ENCODE measurements at places on chromosomes 7 and 10. TPM values are rescaled to one million over a fixed set of nuclear protein-coding genes. Genes with fewer than 3 reads are reported as not detected.

GRCh38 chr10:21068026-21068656 is 171.0 kb upstream of the NEBL start:
- DNase-seq: no peak

DNA sequence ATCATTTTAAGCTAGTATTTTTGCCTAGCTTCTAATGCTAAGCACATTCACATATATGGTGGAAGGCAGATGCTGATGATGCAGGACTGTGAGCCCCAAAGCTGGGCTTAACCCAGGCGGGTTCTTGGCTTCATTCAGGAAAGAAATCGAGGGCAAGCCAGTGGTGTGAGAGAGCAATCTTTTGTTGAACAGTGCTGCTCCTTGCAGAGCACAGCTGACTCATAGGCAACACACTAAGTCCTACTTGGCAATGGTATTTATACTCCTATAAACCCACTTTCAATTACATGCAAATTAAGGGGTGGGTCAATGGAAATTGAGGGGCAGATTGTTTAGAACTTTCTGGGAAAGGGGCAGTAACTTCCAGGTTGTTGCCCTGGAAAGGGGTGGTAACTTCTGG is 42.0 kb upstream of the CELF2 start:
- no peak for DNase-seq

The PTN gene
- total RNA-seq: not detected

DNA sequence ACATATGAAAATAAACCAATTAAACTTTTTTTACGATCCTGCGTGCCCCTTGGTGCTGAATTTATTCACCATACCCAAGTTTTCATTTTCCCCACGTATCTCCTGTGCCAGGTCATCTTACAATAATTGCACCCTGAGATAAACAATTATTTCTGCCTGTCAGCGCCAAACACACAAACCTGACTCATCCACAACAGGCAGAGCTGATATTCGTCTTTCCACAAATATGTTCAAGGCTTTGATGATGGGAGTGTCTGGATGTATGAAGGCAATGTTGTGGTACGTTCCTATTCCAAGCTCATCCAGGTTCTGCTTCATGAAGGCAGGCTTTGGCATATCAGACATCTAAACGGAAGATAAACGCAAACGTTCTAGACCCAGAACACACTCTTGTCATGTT is 45.8 kb upstream of the RHEB start:
- no peak for DNase-seq

GRCh38 chr10:5887029-5887428 is 2.7 kb downstream of the ANKRD16 start:
- no peak for DNase-seq
